ENCODE measurements at places on chromosomes 6 and 20.

GRCh38 chr6:163538331-163538730 is 123.8 kb downstream of the QKI start:
- no peak for DNase-seq

DNA sequence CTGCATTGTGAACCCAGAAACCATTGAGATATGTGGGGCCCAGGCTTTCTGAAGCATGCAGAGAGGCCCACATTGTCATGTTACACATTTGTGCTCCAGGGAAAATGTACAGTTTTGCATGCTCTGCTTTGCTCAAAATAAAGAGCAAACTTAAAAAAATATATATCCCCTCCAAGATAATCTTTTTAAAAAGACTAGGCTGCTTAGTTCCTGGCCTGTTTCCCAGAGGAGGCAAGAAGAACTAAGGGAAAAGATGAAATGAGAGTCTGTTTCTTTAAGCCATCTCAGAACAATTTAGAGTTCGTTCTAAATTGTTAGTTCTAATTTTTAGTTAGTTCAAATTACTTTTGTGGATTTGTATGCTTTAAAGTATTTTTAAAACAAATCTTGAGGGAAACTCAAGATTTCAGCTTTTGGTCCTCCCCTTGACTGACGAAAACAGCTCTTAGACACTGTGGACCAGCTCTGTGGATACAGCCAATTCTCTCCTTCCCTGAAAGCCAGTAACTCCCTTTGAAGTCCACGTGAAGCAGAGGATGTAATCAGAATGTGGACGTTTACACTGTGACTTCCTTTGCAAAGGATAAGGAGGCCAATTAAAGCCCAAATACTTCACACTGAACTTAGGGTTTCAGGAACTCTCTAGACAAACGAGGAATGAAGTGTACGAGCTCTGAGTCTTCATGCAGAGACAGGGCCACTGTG is 84.7 kb downstream of the CD164 start:
- DNase-seq, result no peak

- no peak for DNase-seq
Measured at GRCh38 chr20:37529214-37529967, 1.7 kb upstream of the BLCAP start.

DNA sequence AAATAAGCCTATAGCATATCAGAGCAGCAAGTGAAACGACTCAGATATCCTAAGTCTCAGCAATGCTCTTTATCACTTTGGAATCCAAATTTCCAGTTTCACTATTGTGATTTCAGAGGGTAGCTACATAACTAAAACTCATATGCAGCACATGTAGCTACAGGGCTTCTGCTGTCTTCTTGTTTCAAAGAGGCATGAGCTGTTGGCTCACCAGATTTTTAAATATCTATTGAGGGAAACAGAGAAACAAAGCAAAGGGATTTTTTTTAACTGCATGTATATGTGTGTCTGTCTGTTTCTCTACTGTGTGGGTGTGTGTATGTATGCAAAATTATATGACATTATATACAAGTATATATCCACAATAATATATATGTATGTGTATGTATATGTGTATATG is 258.4 kb downstream of the HDGFL1 start:
- DNase-seq, result no peak

GRCh38 chr6:45378334-45378926 is 696 bp upstream of the SUPT3H start:
- DNase-seq, result no peak

DNA sequence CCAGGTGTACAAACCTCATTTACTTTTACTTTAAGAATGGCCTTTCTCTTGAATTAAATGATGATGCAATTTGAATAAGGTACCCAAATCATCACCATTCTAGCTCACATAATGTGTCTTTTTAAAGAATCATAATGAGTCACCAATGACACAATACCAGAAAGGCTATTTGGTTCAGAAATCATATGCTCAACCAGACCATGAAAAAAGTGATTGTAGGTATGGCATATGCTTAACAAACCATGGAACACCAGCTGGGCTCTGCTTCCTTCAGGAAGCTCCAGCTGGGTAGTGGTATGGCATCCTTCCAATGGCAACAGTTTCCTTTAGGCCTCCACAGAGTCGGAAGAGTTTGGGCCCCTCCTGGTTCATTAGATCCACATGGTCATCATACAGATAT is 128.2 kb downstream of the FRK start:
- DNase-seq, result no peak
